SHP77 treated with DMSO at 0.1 percent for 48 hours (cell line): ENCODE measurements at places on chromosomes 2 and 18.

- no peak for DNase-seq
Measured at GRCh38 chr2:241649404-241649803, 11.9 kb downstream of the ATG4B start.

GRCh38 chr2:67389286-67389685 lies 7.8 kb upstream of the ETAA1 start:
- no peak for DNase-seq

GRCh38 chr2:241796209-241796608 lies 12.8 kb upstream of the NEU4 start:
- no peak for DNase-seq

GRCh38 chr2:111100087-111100764 lies 20.5 kb upstream of the BCL2L11 start:
- no peak for DNase-seq

- DNase-seq: no peak
Measured at GRCh38 chr18:6476190-6476589, 61.5 kb upstream of the L3MBTL4 start.

DNA sequence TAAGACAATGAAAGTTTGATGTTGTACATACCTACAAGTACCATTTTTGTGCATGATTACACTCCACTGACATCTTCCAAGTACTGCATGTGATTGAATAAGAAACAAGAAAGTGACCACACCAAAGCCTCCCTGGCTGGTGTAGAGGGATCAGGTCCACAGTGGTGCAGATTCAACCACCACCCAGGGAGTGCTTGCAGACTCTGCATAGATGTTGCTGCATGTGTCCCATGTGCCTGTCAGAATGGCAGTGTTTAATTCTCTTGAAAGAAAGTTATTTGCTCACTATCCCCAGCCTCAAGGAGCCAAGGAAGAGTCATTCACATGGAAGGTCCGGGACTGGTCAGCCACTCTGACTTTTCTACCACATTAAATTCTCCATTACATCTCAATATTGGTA lies 114.5 kb downstream of the MMADHC start:
- DNase-seq: no peak

GRCh38 chr2:196534495-196534894 lies 105.0 kb upstream of the CCDC150 start:
- DNase-seq: no peak

- DNase-seq: no peak
Measured at GRCh38 chr18:7467708-7468466, 99.2 kb upstream of the PTPRM start.

DNA sequence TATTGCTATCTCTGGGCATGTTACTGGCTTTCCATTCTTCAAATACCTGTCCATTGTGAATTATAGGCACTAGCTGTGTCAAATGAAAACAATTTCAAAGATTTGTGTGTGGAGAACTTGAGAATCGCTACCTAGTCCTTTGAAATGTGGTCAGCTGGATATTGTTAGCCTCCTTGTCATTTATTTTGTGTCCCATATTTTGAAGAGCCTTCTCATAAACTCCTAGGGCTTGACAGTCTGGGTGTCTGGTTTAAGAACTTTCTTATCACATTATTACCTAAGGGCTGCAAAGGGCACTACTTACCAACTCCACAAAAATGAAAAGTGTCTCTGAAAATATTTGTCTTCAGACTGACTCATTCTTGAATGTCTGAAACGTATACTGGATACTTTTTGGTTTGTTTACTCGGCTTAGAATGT lies 50.2 kb downstream of the COL4A3 start:
- no peak for DNase-seq

DNA sequence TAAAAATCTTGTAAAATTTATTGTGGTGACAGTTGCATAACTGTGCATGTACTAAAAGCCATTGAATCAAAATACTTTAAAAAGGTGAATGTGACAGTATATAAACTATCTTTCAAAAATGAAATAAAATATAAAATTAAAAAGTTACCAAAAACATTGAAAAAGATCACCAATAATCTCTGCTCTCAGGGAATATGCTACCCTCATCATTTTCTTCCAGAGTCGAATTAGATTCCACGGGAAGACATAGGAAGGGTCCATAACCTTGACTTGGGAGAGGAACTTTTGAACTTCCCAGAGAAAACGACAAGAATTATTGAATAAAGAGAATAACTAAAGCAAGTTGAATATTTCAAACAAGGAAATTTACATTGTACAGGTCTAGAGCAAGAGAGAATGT lies 649.5 kb downstream of the NUP35 start:
- no peak for DNase-seq

DNA sequence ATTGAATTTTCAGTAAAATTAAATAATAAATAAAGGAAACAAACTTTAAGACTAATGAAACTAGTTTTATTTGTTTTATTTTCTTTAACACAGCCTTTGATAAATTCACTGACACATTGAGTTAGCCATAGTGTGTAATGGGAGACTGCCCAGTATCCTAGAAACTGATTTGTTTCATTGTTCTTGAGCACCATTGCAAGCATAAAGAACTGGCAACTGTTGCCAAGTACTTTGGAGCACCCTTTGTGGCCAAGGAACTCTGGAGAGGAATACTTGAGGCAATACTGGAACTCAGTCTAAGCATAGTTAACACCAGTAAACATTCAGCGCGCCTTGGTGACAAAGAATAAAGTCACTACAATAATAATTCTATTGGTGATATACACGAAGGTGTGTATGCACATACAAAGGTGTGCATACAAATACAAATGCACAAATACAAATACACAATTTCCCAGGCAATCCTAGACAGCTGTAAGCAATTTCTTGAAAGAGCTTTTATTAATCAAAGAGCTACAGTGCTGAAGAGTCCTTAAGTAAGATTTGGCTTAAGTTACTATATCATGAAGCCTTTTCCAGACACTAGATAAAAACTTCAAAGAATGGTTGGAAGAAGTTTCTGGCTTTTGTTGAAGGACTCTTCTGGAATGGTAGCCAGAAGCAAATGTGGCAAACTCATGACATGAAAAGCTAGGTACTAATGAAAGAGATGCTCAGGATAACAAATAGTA lies 1371.2 kb downstream of the LRP1B start:
- no peak for DNase-seq

GRCh38 chr18:22778996-22779395 lies 154.1 kb upstream of the RBBP8 start:
- DNase-seq: no peak

GRCh38 chr2:42888321-42889245 lies 96.2 kb upstream of the HAAO start:
- DNase-seq: no peak

DNA sequence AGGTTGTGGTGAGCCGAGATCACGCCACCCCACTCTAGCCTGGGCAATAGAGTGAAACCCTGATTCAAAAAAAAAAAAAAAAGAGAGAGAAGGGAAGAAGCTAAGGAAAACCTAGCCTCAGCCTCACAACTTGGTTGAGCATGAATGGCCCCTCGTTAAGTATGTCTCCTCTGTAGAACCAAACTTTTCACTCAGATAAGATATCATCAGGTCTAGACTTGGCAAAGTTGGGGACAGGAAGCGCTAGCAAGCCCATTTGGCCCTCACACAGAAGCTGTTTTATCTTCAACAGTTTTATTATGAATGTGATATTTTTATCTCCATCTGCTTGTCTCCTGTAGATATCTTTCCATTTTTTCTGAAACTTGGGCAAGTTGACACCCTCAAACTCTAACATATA lies 3.5 kb upstream of the ASXL2 start:
- DNase-seq: no peak

DNA sequence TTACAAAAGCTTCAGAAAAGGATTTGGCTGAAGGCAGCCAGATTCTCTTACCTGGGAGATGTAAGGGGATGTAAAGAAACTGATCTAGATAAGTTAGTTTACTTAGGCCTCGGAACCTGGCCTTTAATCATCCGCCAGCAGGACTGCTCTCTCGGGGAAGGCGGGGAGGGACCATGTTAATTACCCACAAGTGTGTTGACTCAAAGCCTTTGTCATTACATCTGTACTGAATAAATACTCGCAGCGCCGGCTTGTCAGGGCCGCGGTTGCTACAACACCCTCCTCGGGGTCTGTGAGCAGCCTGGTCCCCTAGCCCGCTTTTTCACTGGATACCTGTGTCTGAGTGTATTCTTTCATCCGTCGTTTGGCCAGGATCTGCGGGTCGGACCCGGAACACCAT lies 6.7 kb downstream of the CHMP3 start:
- DNase-seq: peak; percentile 24

DNA sequence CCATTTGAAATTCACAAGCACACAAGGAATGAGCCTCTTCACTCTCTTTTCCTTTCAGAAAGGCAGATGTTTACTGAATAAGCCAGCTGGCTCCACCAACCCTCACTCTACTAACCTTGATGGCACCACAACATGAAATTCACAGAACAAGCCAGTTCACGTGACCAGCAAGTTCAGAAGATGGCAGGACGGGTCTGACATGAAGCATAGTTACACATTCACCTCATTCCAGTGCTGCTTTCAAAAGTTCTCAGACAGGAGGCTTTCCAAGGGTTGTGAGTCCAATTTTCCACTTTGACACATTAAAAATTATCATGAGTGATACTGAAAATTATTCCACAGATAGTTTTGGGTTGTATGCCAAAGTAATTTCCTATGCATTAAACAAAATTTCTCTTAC lies 74.2 kb upstream of the MBOAT2 start:
- DNase-seq: no peak

DNA sequence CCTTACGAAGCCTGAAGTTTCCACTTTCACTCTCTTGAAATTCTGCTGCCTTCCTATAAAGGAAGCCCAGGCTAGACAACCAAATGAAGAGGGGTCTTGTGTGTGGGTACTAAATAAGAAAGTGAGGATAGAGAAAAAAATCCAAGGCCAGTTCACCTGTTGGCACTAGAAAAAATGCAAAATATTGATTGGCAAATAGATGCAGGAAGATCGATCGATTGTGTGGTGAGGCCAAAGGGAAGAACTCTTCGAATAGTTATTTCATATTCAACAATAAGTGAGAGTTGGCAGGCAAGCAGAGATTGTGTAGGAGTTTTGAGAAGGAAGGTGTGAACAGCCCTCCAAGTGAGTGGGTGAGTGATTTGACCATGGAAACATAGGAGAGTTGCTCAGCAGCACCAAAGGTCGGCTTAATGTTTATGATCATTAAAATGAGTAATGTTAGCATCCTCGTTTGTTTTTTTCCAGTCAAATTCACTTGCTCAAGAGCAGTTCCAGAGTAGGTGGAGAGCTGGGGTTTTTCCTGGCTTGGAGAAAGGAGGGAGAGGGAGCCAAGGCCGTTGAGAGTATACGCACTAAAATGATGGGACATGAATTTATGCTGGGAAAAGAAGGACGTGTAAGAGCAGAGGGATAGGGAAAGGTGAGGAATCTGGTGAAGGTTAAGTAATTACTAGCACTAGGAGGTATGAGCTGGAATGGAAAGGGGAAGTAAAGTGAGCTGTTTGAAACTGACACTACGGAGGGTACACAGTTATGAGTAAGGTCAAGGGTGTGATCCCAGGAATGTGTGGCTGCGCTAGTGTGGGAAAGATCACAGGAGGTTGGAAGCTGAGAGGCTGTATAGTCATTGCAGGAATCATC lies 1.1 kb upstream of the NAPG start:
- DNase-seq: no peak

GRCh38 chr2:125085904-125086303 lies 1060.8 kb downstream of the CNTNAP5 start:
- DNase-seq: no peak

- no peak for DNase-seq
Measured at GRCh38 chr2:45664635-45665261, 13.3 kb downstream of the PRKCE start.

DNA sequence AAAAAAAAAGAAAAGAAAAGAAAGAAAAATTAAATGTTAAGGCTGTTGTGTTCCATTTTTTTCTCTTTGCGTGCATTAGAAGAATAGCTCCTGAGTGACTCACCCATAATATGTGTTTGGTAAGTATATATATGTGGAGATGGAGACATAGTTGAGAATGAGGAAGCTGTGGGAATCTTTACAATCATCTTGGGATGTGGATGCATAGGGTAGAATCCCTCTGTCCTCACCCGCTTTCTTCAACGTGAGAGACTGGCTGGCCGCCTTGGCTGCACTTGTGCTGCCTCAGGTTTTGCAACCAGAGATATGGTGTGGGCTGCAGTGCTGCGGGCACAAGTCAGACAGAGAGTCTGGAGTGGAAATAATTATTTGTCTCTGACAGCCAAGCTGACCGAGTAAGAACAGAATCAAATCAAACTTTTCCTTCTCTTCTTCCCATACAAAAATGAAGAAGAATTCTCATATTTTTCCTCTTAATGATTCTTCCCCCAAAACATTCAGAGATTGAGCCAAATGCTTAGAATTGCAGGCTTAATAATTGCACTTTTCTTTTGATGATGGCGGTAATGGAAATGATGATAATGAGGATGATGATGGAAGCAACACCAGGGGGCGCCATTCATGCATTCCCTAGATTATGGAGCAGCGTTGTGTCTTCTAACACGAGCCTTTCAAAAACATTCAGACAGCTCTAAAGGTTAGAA lies 48.5 kb downstream of the SERPINB7 start:
- no peak for DNase-seq

DNA sequence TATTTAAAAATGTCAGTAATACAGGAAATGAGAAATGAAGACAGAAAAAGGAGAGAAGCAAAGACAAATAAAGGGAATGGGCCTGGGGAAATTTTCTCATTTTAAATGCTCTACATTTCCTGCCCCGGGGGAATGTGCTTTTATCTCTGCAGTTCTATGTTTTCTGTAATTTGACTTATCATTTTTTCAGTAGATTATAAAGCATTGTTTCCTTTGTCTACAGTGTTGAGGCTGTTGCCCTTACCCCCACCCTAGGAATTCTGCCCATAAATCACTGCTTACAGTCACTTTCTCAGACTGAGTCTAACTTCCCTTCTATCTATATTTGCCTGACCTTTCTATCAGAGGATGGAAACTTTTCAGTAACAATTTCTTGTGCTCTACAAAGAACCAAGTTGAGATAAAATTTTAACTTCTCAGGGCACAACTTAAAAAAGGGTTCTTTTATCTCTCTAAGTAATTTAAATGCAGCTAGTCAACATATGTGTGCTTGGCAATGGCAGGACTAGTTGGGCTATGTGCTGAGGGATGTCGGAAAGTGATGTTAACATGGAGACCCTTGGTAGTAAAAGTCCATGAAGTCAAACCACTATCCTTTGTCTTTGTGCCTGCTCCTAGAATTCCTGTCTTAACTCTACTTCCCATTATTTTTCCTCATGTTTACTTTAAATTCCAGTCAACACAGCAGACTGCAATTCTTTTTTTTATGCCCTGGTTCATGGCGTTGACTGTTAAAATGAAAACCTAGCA lies 146.5 kb upstream of the MMADHC start:
- DNase-seq: no peak

GRCh38 chr2:219562049-219563020 lies 9.0 kb downstream of the OBSL1 start:
- DNase-seq: no peak

DNA sequence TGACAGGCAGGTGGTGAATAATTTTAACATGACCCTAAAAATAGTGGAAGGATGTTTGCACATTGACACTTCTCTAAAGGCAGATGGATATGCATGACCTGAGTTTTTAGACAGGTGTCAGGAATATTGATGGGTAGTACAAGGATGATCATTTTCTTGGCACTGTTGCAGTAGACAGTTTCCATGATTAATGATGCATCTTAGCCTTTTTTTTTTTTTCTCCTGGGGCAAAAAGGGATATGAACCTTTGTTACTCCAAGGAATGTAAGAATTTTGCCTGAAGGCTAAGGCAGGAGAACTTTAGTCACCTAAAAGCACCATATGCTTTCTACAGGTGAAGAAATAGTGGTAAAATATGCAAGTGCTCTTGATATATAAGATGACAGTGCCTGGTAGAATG lies 136.3 kb upstream of the CAVIN2 start:
- DNase-seq: no peak
